Stimulated activated CD8-positive, alpha-beta memory T cell treated with anti-CD3 and anti-CD28 coated beads, Interleukin-12 subunit alpha, Interleukin-12 subunit beta, amount 100 ng/mL, for 4 hours (primary cell): ENCODE measurements at places on chromosomes 1 and 21.

DNA sequence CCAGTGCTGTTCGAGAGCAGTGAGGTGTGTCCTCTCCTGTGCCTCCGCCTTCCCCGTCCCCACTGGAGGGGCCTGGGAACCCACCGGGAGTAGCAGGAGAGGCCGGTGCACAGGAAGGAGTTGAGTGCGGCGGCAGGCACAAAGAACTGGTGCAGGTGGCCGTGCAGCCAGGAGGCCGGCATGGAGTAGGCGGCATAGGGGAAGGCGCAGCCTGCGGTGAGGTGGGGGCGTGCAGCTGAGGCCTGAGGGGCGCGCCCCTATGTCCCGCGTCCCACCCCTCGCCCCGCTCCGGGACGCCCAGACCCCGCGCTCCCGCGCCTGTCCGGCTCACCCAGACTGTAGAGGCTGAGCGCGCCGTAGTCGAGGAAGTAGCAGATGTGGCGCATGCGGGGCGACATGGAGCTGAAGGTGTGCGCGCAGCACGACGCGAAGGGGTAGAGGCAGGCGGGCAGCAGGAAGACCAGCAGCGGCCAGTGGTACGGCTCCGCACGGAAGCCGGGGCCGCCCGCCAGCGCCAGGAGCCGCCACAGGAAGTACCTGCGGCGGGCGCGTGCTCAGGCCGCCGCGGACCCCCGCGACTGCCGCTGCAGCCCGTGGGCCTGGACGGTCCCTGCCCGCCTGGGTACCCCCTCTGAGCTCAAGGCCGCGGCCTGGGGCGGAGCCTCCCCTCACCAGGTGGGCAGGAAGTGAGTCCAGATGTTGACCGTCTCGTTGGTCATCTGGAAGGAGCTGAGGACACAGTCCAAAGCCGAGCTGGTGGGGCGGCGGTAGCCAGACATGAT lies 2.2 kb downstream of the PAQR6 start:
- no peak for DNase-seq

DNA sequence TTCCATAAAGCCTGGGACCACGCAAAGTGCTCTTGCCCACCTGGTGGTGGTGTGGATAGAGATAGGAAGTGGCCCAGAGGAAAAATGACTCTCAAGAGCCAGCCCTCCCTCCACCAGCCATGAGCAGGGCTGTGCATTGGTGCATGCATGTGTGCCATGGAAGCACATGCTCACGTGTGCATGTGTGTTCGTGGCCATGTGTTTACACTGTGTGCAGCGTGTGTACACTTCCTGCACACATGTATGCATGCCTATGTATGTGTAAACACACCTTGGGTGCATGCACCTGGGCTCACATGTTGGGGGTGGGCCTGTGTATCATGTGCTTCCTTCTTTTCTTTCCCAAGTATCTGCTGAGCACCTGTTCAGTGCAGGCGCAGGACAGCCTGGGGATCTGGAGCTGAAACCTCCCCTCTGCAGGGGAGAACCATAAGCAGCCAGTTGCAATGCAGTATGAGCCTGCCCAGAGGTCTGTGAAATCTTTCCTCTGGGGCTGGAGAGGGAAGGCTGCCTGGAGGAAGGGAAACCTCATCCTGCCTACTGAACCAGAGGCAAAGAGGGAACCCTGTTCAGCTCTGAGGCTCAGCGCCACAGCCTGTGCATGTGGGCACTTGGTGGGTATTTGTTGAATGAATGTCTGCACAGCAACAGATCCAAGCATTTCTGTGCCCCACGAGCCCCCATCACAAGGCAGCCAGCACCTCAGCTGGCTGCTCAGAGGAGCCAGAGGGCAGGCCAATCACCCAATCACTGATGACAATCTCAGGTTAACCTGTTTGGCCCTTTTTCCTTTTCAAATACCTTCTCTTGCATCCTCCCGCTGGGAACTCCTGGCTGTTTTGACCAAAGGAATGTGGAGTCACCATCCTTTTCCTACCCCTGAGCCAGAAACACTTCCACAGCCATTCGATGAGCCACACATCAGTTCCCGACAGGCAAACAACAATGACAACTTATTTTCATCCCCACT lies 327.0 kb downstream of the NPHP4 start:
- DNase-seq: no peak

DNA sequence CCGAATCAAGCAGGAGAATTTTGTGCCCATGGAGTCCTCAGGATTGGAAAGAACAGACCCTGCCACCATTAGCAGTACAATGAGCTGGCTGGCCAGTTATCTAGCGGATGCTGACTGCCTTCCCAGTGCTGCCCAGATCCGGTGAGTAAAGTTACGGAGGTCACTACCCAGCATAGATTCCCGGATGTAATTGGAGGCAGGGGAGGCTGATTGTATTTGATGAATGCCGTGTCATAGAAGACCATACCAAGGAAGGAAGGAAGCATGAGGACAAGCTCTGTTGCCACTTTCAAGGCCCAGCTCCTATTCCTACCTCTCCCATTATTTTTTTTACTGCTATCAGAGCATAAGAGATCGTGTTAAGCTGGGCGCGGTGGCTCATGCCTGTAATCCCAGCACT lies 26.2 kb upstream of the VAMP3 start:
- no peak for DNase-seq

- DNase-seq: no peak
These were observed 34.3 kb downstream of the SSBP3 start for GRCh38 chr1:54371942-54372275.

DNA sequence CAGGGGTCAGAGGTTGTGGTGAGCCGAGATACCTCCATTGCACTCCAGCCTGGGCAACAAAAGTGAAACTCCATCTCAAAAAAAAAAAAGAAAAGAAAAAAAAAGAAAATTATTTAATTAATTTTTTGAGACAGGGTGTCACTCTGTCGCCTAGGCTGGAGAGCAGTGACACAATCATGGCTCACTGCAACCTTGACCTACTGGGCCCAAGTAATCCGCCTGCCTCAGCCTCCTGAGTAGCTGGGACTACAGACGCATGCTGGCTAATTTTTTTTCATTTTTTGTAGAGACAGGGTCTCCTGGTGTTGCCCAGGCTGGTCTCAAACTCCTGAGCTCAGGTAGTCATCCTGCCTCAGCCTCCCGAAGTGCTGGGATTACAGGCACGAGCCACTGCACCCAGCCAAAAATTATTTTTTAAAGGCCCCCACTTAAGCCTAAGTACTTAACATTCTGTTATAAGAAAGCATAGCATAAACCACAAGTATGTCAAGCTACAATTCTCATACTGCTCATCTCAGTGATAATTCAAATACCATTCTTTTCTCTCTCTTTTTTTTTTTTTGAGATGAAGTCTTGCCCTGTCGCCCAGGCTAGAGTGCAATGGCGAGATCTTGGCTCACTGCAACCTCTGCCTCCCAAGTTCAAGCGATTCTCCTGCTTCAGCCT lies 19.9 kb downstream of the NUCKS1 start:
- DNase-seq: no peak

- DNase-seq: no peak
These were observed 290.6 kb downstream of the DPYD start for GRCh38 chr1:97630281-97630680.

DNA sequence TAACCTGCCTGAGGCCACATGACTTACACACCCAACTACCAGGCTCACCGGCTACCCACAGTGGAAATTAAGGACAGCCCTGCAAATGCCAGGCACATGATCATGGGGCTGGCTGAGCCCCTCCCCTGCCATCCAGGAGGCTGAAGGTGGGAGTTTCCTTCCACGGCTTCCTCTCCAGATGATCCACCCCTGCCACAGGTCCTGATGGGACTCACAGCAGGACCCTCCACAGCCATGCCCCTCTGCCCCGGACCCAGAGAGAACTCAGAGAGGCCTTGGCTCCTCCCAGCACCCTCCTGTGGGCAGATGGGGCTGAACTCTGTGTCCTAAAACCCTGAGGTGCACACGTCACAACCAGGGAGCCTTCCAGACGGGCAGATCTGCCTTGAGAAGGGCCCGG lies 29.1 kb upstream of the CASZ1 start:
- no peak for DNase-seq

DNA sequence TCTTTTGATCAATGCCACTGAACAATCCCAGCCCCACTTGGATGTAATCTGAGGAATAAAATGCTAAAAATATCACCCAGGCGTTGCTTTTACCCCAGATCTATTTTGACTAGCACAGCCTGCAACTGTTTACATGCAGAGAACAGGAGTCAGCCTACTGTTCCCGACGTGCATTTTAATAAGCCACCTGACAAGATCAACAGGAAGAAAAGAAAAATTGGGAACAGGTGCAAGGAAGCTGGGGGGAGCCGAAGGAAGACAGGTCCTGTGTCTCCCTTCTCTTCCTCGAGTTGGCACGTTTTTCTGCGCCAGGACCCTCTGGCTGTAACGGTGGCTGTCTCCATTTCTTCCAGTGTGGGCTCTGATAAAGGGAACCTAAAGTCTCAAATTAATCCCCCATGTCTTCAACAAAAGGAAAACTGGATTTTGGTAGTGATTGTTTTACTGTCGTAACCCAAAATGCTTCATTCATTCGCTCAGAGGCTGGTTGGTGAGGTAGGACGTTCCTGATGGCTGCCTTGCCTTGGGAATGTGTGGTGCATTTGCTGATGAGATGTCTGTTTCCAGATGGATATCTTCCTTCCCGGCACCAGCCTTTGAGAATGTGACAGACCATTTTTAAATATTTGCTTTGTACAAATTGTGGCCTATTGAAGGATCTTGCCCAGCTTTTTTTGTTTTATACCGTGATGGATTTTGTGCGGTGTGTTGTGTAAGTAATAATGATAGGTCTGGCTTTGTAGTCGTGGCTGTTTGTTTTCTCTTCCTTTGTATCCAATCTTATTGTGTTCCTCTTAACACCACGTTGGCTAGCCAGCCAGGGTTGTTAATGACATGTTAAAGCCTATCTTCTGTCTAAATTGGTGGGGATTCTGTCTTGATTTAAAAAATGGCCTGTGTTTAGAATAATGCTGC lies 117.5 kb downstream of the C1orf21 start:
- no peak for DNase-seq

DNA sequence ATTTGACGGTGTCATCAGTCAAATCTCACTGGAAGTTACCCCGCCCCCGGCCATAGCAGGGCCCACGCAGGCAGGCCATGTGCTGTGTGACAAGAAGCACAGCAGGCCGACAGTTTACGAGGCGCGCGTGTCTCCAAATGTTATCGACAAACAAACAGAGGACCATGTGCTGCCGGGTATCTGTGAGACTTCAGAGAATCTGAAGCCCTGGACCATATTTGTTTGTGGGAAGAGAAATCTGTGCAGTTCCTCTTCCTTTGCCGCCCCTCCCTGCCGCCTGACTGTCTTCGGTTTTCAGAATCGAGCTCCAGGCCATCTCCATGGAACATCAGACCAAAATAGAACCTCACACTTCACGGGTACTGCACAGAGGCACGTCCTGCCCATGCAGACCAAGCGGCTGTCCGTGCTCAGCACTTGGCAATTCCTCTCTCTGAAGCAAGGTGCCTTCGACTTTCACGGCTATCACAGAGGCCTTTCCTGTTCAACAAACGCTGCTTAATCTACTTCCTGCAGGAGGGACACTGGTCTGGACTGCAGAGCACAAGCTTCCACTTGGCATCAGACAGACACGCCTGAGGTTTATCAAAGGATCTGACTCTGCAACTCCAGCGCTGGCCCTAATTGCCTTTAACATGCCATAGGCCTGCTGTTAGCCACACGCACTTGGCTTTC lies 135.7 kb upstream of the KRTAP19-8 start:
- no peak for DNase-seq

GRCh38 chr1:178034676-178035075 lies 59.2 kb upstream of the RASAL2 start:
- DNase-seq: no peak

- peak; percentile 74 for DNase-seq
These were observed at the start of gene GSTM1 for GRCh38 chr1:109687641-109688499. Gene GSTM1 (plus strand): TSS chr1:109687817. CDS start chr1:109687874, 57 bp downstream.

DNA sequence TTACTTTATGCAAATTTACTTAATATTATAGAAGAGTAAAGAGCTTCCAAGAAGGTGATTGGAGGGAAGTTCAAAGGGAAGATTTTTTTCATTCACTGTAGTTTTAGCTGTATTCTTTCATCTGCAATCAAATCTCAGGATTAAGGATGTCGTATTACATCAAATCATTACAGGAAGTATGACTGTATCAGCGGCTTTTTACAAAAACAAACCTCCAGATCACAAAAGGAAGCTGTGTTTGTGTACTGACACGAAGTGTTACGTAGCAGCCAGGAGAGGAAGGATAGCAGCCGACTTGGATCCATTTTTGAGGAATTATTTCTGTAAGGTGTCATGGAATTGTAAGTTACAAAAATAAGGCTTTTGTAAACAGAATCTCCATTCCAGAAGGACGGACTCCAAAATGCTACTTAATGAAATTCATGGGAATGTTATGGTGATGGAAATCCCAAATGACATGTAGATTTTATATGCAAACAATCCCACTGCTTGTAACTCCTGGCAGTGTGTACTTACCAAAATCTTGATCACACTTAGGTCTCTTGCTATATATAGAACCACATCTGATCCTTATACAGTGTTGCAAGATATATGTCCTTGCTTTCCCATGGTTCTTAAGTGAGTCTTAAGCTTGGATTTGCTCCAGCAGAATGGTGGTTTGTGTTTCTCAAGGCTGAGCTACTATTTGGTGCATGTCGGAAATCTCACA lies 49.8 kb downstream of the KCNJ15 start:
- DNase-seq: no peak

DNA sequence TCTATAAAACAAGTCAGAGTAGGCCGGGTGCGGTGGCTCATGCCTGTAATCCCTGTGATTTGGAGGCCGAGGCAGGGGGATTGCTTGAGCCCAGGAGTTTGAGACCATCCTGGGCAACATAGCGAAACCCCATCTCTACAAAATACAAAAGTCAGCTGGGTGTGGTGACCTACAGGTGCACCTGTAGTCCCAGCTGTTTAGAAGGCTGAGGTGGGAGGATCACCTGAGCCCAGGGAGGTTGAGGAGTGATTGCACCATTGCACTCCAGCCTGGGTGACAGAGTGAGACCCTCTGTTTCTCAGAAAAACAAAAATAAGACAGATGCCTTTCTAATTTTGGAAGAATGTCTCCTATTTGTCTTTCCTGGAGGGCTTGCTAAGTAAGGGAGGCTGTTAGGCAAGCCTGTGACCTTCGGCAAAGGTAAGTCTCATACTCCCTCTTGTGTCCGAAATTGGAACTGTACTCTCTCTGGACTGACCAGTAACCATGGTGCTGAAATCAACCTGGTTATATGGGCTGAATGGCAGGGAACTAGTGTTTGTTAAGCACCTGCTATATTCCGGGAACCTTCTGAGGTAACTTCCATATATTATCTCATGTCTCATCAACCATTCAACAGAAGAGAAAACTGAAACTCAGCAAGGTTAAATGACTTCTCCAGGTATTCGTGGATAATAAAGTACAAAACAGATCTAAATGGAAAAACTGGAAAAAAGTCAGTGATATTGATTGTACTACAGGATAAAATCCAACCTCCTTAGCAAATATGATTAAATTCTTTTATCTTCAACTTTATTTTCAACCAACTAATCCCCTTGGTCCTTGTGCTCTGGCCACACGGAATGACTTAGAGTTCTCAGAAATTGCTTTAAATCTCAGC lies 11.8 kb upstream of the RAB3B start:
- DNase-seq: no peak
